Posterior cingulate gyrus (tissue), 11 donors: ENCODE measurements at places on chromosomes 4 and X.

DNA sequence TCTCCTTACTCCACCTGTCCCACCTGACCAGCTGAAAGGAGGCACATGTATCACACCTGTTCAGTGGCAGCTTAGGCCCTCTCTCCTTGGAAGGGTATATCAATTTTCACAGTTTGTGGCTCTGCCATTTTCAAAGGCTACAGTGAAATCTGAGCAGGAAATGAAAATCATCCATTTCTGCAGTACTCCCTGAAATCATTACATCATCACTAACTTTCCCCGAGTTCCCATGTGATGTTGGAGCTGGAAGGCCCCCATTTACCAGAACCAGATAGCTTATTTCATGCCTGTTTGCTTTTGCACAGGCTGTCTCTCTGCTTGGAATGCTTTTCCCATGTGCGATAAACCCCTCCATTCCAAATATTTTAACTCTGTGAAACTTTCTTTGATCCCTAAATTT, 31.0 kb upstream of the STX18 start:
- DNase-seq, result no peak

DNA sequence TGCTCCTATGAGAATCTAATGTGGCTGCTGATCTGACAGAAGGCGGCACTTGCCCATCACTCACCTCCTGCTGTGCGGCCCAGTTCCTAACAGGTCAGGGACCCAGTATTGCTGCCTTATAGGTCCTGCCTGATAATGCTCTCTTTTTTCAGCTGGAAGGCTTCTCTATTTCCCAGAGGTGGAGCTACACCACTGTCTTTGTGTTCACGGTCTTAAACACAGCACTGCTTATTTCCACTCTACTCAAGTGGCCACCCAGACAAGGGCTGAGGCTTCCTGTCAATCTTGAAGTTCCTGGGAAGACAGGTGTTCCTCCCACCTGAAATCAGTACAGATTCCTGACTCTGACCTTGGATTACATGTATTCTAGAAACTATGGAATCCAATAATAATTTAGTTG, 270.6 kb downstream of the NR3C2 start:
- no peak for DNase-seq

DNA sequence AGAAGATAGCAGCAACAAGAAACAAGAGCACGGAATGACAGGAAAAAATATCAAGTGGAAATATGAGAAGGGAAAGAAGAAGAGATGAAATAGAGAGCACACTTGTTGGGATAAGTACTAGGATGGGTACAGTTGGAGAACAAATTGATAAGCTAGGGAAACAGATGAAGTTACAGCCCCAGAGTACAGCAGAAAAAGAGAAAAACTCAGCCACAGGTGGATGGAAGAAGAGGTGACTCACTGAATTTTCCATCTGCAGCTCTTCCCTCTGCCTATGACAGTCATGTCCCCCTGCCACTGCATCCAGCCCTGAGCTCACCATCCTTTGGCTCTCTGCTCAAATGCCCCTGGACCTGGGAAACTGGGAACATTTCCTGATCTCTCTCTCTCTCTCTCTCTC, 209.0 kb downstream of the BCOR start:
- DNase-seq, result no peak

DNA sequence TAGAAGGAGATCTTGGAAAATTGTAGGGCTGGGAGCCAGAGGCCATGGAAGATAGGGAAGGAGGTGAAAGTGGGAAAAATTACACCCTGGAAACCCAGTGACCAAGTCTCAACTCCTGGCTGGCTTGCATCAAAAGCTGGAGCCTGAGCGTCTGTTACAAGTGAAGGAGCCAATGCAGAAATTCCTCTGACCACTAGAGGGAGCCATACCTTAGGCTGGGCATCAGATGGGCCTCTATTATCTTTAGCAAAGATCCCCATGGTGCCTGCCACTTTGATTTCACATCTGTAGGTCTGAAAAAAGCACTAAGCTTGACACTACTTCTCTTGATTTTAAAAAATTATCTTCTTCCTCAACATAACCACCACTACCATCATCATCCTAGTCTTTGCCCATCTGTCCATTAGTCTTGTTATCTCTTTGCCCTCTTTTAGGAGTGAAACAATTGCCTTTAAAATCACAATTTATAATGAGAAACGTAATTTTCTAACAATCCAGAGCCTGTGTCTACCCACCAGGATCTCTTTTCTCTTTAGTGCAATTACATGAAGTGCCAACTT, 62.9 kb downstream of the ANAPC4 start:
- no peak for DNase-seq

DNA sequence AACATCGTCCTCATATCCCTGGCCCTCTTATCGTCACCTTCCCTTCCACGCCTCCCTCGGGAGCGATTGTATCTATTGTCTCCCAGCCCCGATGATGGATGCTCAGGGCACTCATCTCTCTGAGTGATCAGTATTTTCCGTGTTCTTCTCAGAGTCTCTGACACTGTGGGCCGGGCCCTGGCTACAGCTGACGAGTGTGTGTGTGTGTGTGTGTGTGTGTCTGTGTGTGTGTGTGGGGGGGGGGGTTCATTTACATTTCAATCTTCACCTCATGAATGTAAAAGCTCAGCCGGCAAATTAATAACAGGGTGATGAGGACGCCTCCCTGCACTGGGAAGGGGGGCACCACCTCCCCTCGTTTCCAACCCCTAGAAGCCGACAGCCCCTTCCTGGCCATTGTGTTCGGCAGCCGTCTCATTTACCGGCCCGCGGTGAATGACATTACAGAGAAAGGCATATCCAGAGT, 159.5 kb downstream of the SHOX start:
- DNase-seq, result no peak

DNA sequence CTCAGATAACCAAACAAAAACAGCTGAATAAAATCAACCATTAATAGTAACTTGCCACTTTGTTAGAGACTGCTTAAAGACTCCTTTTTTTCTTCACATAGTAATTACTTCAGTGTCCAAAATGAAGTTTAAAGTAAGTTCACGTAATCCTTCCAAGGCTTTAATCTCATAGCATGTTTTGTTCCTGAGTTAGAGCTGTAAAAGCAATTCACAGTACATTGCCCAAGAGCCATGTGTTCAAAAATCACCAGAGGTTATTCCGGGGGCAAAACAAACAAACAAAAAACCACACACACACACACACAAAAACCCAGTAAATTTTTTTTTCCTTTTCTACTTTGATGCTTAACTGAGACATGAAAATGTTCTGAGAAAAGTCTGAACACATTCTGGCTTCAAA, 6.1 kb downstream of the GPR82 start:
- no peak for DNase-seq

DNA sequence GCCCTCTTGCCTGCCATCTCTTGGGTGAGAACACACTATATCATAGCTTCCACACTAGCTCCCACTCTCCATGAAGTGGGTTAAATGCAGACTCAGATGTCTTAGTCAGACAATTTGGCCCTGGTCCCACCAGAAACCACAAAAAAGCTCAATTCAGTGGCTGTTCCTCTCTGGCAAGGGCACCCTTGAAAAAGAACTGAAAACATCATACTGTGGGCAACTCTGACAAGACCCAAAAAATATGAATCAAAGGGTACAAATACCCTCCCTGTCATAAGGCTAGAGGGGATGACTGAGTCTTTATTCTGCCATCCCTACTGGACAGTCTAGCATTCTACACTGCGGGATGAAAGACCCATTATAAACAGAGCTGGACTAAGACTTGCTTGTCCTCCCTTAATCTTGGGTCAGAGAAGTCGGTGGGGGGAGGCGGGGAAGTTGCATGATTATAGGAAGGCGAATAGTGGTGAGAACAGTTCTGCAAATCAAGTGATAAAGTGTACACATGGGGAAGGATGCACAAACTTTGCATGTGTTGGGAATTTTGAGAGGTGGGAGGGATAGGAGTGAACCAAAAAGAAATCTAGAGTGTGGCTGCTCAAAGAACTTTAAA, 172.1 kb downstream of the OPHN1 start:
- no peak for DNase-seq

GRCh38 chr4:139631791-139632190, 33.8 kb upstream of the MGST2 start:
- DNase-seq, result no peak

DNA sequence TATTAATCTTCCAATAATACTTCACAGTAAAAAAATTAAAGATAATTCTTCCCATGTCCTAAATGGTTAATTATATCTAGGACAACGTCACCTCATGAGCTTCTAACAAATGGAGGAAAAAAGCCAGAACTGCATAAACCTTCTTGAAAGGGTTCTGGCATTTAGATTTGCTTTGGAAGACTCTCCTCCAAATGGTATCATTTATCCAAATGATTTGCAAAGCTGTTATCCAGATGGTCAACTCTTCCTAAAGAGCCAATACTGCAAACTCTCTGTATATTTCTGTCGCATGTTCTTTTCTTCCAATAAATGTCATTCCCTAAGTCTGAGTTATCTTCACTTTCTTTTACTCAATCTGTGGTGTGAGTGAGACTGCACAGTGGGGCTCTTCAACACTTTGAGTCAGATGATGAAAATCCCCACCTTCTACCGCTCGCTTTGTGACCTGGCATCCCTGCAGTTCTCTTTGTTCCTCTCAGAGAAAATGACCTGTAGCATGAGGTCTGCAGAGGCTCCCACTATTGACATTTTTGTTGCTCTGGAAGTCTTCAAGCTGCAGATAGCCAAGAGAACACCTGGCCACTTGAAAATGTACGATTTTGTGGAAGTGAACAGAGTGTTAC, 52.9 kb downstream of the TMEM150C start:
- DNase-seq, result no peak
